ENCODE measurements at places on chromosomes 7 and 10.

GRCh38 chr10:70672165-70673042 lies at the start of gene ADAMTS14:
TSS of gene ADAMTS14 (plus strand) at chr10:70672506. CDS start at chr10:70672803, 297 bp downstream.
- DNase-seq, result no peak

- no peak for DNase-seq
Measured at GRCh38 chr7:116576350-116577319, 51.8 kb downstream of the CAV1 start.

GRCh38 chr7:8490391-8491045 lies 57.1 kb downstream of the NXPH1 start:
- no peak for DNase-seq

- DNase-seq, result peak; percentile 15
Measured at GRCh38 chr10:28367929-28368484, 65.1 kb upstream of the MPP7 start.

- no peak for DNase-seq
Measured at GRCh38 chr7:37694208-37695094, 10.9 kb downstream of the GPR141 start.

DNA sequence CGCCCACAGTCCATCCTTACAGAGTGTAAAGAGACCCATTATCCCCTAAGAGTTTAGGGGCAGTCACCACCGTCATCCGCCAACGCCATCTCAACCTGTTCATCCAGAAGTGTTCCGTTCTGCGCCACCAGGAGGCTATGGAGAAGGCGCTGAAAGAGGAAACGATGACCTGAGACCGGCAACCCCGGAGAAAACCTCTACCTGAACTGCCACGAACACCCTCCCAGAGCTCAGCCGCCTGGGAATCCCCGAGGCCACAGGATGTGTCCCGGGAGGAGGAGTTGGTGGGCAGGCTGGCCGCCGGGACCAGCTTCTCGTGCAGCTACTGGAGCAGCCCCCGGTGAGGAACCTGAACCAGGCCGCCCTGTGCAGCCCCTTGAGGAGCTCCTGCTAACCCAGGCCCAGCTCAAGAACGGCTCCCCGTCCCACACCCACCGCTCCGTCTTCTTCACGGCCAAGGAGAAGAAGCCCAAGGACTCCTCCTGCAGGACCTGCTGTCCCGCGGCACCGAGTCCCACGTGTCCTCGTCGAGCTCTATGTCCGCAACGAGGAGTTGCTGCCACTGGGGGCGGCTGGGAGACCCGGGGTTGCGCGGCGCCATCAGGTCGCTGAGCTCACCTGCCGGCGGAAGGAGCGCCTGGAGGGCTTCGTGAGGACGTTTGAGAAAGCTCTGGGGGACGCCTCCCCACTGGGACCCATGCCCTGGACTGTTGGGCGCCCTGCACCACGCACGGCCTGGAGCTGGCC lies 21.1 kb upstream of the LANCL2 start:
- DNase-seq, result no peak

- DNase-seq, result no peak
Measured at GRCh38 chr10:962342-962741, 25.9 kb upstream of the GTPBP4 start.

GRCh38 chr7:85614684-85615083 lies 427.8 kb upstream of the SEMA3D start:
- DNase-seq, result no peak

Measured in stimulated activated CD4-positive, alpha-beta T cell treated with anti-CD3 and anti-CD28 coated beads, Interleukin-1b, Interleukin-23, amount 100 ng/mL, for 4 hours (primary cell).